ENCODE measurements at places on chromosomes 5 and 9.

GRCh38 chr5:94784536-94785505, 166.4 kb downstream of the SLF1 start:
- no peak for DNase-seq

GRCh38 chr5:169426784-169427183, 125.8 kb upstream of the SLIT3 start:
- DNase-seq = no peak

DNA sequence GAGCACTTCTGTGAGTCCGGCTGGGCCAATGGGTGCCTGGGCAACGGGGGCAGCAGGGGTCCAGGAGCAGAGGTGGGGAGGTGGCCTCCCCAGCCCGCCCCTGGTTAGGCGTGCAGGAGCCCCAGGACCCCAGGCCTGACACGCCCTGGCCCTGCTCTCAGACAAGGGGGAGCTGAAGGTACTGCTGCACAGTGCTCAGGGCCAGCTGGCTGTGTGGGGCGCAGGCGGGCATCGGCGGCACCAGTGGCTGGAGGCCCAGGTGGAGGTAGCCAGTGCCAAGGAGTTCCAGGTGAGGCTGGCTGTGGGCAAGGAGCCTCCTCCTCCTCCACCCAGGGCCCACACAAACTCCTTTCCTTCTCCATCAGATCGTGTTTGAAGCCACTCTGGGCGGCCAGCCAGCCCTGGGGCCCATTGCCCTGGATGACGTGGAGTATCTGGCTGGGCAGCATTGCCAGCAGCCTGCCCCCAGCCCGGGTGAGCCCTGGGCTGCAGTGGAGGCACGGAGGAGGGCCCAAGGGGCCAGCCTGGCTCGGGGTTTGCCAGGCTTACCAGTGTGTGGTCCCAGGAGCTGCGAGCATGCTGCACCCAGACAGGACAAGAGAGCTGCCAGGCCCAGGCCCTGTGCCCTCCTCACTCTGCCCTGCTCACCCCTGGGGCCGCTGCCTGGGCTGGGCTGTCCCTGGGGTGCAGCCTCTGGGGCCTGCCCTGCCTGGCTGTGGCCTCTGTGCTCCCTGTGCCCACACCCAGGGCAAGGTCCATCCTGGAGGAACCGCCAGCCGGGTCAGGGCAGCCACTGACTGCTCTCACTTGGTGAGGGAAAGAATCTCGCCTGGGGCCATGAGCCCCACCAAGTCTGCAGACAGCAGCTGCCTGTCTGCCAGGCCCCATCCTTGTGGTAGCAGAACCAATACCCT, 7.0 kb downstream of the MAMDC4 start:
- peak; percentile 81 for DNase-seq

DNA sequence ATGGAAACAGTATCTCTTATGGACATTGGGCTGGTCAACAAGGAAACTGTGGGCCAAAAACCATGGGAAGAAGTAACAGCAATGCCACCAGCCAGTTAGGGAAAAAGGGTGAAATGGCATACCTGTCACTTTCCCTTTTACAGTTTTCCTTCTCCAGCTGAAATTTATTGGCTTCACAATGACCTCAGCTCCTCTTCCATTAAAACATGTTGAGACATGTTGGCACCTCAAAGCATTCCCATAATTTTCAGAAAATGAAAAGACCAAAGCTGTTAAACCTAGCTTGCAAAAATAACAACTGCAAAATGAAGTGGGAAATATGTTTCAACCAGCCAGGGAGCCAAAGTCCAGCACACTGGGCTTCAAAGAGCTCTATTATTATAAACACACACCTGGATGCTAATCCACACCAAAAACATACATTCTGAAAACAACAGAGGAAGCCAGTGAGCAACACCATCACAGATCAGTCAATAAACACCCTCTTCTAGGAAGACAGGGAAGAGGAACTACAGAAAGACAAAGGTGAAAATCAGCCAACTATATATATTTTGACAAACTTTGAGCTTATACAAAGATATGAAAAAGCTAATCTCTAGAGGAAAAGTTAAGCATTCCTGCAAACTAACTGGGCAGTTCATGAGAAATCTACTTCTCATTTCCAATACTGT, 78.4 kb upstream of the PTGER4 start:
- DNase-seq = no peak

DNA sequence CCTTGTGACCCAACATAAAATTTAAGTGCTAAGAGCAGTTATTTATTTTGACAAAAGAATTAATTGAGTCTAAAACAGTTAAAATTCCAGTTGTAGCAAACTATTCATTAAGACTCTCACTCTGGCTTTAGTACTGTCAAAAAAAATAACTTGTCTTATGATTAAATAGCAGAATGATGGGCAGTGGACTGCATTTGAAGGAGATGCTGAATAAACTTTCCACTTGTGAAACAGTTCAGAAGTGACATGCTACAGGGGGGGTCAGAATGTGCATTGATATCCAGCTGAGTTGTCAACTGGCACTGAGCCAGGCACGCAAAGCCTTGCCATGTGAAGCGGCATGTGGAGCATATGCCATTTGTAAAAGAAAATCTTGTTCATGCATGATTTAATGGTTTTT, 76.0 kb downstream of the FCHO2 start:
- no peak for DNase-seq

DNA sequence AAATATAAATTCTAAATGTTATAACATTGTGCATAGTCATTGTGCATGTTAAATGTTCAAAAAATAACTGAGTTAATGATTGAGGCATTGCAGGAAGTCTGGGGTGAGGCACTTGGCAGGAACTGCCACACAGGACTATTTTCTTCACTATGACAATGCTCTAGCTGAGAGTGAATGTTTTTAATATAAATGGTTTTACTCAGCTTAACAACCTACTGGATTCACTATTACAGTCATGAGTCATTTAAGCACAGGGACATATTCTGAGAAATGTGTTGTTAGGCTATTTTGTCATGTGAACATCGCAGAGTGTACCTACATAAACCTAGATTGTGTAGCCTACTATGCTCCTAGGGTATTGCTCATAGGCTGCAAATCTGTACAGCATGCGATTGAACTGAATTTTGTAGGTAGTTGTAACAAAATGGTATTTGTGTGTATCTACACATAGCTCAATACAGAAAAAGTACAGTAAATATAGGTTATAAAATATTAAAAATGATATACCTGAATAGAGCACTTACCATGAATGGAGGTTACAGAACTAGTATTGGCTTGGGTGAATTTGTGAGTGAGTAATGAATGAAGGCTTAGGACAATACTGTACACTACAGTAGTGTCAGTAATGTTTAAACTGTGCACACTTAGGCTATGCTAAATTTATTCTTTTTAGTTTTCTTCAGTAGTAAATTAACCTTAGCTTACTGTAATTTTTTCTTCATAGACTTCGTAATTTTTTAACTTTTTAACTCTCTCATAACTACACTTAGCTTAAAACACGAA, 346.1 kb upstream of the PTGER4 start:
- no peak for DNase-seq

DNA sequence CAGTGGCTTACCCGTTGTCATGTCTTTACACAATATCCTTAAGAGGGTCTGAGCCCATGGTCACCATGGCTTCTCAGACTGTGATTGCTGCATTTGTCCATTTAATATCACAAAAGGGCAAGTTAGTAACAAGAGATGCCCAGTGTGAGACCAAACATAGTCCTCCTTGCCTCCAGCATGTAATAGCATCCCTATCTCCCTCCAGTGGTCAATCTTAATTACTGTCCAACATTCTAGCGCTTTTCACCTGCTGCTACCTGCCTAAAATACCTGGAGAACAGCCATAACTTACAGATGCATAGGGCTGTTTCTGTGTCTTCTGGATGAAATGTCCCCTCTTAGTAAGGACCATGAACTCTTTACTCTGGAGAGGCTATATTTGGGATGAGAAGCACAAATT, 267.2 kb upstream of the DAB2 start:
- DNase-seq = no peak

GRCh38 chr5:60356745-60357144, 343.2 kb downstream of the DEPDC1B start:
- DNase-seq = no peak

DNA sequence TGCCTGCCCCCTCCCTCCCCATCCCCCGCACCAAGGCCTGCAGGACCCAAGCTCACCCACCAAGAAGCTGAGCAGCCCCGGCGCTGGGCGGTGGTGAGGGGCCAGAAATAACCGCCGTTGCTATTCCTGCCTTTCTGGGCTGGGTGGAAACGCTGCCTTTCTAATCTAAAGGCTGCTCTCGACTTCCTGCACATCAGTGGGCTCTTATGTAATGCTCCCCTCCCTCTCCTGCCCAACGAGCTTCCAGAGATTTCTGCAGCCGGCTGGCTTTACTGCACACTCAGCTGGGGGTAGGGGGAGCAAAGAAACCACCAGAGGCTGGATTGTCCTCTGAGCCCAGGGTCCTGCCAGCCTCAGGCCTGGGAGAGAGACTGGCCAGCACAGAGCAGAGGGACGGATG, 6.9 kb upstream of the EGR1 start:
- DNase-seq = no peak

DNA sequence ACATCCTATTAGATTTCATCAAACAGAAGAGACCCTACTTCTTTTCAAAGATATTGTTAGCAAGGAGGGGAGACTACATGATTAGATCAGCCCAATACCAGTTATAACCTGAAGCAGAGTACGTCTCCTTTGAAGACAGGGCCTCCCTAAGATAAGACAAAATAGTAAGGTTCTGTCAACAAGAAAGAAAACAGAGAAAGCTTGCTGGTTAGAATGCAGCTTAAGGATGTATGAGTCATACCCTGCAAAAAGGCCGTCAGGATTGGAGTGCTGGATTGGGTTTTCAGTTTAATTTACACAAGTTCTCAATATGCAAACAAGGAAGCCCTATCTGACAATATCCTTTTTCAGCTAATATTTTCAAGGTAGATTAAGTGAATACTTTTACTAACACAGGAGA, 1581.2 kb upstream of the WWC1 start:
- DNase-seq = no peak

DNA sequence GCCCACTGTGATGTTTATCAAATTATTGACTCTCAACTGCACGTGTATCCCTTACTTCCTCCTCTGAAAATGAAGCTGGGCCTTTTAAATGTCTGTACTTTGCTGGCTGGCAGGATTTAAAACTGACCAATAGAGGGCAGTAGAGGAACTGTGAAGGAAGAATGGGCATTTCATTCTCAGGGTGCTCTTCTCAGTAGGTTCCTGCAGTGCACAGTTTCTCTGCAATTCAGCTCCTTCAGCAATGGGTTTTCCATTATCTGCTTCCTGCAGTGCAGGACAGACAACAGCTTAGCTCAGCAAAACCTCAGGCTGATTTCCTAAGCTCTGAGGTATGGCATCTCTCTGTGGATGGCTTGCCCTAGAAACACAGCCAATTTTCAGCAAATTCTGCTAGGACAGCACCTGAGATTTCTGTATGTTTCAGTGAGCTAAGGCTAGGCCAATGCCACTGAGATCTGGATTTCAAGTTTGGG, 298.4 kb upstream of the PRDM9 start:
- no peak for DNase-seq

GRCh38 chr9:19939734-19940278, 151.0 kb upstream of the SLC24A2 start:
- no peak for DNase-seq

GRCh38 chr5:112795342-112795741, 57.7 kb downstream of the APC start:
- no peak for DNase-seq

DNA sequence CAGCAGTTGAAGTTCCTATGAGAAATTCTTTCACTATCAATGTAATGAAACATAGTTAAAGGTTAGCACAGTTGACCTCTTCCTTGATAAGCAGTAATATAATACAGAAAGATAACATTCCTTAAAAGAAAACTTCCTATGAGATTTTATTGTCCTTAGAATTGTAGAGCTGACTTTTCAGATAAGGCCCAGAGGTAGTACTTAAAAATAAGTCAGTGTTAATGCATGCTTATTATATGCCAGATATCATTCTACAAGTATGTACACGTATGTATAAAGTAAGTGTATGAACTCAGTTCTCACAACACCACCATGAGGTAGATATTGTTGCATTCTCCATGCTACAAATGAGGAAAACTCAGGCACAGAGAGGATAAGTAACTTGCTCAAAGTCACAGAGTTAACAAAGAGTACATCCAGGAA, 15.3 kb downstream of the AP3S1 start:
- DNase-seq = no peak

DNA sequence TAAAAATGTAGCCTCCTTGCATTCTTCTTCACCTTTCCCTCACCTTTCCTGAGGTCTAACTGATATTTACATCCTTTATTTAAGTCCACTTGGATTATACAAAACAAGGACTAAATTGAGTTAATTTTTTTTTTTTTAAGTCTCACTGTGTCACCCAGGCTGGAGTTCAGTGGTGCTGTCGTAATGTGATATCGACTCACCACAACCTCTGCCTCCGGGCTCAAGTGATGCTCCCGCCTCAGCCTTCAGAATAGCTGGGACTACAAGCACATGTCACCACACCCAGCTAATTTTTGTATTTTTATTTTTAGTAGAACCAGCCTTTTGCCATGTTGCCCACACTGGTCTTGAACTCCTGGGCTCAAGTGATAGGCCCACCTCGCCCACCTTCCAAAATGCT, 195.3 kb downstream of the BNC2 start:
- no peak for DNase-seq

DNA sequence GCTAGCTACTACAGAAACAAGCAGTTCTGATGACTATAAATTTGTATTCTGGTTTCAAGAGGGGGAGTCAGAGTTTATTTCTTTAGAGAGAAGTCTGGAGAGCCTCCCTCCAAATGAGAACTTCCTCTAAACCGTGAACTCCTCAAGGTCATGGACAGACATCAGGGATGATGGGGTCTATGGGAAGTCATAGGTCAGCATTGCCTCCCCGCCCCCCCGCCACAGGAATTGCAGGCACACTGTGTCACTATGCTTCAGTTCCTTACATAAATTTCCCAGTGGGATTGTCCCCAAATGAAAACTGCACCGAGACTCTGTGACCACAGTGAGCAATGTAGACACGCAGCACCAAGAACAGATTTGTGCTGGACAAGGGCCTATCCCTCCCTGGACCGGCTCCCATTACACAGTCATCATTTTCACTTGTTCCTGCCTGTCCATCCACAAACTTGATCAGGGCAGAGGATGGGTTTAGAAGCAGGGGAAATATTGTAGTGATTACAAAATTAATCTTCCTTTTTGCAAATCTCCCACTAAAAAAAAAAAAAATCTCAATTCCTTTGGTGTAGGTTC, 300.3 kb downstream of the EFNA5 start:
- no peak for DNase-seq

- DNase-seq = no peak
These were observed 85.3 kb upstream of the STC2 start for GRCh38 chr5:173413471-173413982.

DNA sequence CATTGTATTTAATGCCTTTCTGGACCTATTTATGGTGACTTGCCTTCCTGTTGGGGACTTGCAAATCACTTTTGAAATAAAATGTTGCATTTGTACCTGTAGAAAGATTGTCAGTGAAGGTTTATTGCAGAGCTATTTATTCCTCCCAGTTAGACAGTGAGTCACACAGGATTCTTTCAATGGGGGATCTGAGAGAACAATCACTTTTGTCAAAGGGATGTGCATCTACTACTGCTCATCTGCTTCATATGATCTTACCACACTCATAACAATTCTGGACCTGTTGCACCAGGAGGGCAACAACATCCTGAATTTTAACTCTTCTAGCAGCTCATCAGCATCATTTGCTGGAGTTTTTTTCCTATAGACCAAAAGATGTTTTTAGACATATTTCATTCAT, 66.8 kb downstream of the FBXL7 start:
- DNase-seq = no peak

Measured in prostate gland (tissue), 2 donors.